ENCODE measurements at places on chromosomes 5 and 9.
A peak's percentile ranks its signal among the peaks of the same experiment; 100 is the strongest.

DNA sequence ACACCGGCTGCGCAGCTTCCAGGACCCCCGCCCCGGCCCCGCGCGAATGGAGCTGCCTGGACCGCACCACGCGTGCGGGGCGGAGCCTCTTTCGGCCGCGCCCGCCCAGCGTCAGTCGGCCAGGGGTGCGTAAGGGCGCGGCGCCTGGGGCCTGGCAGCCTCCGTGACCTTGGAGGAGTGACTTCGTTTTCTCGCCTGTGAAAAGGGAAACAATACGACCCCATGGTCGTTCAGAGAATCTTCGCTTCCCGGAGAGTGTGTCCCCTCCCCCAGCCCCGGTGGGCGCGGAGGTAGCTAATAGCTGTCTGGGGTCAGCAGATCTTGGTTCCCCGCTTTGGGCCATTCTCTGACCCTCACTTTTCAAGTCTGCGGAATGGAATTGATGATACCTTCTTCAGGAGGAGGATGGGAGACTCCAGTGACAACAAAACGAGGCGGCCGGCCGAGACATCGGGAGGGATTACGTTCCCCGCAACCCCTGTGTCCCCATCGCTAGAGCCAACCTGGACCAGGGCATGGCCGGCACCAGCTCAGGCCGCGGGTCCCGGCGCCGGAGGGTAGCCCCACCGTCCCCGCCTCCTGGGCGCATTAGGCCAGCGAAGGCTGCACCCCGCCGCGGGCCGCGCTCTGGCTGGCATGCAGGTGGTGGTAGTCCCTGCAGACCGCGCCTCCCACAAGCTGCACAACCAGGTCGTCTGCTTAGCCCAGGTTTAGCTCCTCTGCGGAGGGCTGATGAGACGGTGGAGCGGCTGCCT, 5.5 kb upstream of the CDHR2 start:
- peak; percentile 33 for DNase-seq

DNA sequence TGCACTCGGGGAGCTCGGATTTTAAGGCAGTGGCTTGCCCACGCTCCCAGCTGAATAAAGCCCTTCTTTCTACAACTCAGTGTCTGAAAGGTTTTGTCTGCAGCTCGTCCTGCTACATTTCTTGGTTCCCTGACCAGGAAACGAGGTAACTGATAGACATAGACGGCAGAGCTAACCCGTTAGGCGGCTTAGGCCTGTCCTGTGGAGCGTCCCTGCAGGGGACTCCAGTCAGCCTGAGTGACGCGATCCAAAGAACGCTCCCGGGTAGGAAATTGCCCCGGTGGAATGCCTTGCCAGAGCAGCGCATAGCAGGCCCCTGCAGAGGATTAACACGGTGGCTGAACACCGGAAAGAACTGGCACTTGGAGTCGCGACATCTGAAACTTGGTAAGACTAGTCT, 1.8 kb upstream of the SELENOP start:
- no peak for DNase-seq

DNA sequence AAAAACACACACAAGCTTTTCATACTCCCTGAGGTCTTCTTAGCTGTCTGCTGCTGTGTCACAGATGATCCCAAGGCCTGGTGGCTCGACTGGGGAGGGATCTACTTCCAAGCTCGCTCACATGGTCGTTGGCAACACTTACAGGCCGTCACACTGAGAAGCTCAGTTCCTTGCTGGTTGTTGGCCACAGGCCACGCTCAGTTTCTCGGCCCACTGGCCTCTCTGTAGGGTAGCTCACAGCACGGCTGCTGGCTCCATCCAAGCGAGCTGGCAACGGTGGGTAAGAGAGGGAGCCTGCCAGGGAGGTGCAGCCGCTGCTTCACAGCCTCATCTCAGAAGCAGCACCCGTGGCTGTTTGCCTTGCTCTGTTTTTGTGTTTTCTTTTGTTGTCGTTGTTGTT, 43.8 kb upstream of the GFPT2 start:
- no peak for DNase-seq

- DNase-seq: peak; percentile 24
Observed at GRCh38 chr9:89576404-89576839, 28.4 kb upstream of the GADD45G start.

DNA sequence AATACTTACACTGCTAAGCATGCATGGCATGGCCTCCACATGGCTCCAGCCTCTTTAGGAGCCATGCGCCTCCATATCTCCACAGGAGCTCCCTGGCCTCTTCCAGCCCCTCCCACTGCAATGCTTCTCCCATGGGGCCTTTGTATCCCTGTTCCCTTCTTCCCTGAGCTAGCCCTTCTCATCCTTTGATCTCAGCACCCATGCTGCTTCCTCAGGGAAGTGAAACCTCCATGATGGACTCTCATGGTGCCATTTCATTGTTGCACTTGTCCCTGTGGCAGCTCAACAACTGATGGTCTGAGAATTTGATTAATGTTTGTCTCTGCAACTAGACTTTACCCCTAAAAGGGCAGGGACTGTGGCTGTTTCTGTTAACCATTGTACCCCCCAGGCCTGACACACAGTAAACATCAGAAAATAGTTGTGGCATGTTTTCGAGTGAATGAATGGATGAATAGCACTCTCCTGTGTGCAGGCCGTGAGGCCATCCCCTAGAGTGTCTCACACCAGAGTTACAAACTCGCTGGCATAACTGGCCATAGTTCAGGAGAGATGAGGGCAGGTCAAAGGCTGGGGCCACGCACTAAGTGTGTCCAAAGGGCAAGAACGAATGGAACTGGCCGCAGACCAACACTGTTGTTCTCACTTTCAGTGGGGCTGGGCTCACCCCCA, 6.6 kb downstream of the IDNK start:
- no peak for DNase-seq

DNA sequence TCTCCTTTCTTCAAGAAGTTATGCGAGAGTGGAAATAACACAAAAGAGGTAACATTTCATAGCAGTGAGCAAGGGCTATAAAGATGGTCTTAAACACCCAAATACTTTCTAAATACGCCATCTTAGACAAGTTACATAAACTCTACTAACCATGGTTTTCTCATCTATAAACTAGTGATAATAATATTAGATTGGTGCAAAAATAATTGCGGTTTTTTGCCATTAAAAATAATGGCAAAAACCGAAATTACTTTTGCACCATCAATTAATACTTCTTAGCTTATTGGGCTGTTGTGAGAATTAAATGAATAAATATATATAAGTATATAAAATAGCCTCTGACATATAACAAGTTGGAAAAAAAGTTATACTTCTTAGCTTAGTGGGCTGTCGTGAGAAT, 23.7 kb downstream of the GABRA6 start:
- no peak for DNase-seq

- DNase-seq: no peak
Observed at GRCh38 chr5:139637438-139638089, 10.6 kb upstream of the CXXC5 start.

DNA sequence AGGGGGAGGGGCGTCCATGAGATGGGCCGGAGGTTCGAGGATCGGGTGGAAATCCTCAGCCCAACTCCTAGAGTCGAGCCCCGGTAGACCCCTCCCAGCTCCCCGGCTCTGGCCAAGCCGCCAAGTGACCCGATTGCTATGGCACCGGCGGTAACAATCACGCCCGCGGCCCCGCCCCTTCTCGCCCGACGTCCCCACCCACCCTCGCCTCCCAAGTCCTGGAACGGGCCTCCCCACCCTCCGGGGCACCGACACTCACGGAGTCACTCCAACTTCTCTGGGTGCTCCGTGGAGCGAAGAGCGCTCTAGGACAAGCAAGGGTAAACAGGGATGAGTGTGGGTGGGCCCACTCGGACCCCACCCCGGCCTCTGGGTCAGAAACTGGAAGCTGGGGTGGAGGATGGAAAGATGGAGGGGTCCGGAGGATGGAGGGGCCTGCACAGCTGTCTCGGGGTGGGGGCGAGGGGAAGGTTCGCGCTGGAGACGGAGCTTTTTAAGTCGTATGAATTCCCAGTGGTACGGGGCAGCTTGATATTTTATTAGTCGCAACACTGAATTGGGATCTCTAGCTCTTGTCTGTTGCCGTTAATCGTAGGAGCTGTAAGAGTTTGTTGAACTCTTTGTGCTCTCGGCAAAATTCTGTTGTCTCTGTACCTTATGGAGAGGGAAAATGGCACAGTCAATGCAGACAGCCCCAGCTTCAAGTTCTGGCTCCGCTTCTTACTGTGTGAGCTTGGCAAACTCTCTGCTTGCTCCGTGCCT, at the start of gene SPACA9:
SPACA9 (plus strand) TSS at position 204 of the 762 bp plus-strand sequence. CDS start 5,050 bp downstream, outside the sequence.
- DNase-seq: peak; percentile 8

- peak; percentile 2 for DNase-seq
Observed at GRCh38 chr5:53407373-53407772, 73.1 kb upstream of the FST start.

DNA sequence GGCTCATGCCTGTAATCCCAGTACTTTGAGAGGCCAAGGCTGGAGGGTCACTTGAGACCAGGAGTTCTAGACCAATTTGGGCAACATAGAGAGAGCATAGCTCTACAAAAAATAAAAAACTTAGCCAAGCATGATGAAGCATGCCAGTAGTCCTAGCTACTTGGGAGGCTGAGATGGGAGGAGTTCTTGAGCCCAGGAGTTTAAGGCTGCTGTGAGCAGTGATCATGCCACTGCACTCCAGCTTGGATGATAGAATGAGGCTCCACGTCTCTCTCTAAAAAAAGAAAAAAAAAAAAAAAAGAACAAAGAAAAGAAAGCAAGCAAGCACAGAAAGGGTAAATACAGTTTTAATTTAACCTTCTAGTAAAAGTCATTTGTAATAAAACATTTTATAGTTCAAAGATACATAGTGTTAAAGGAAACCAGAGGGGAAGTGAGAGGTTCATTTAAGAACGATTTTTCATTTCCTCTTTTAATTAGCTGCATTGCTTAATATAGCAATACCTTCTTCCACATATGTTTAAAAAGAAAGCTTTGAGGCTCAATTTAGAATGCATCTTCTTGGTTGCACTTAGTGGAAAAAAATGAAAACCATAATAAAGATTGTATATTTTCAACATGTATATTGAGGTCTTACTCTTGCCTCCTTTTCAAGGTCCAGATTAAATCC, 14.9 kb downstream of the GAPT start:
- no peak for DNase-seq

GRCh38 chr9:112725961-112726360, 8.0 kb upstream of the INIP start:
- no peak for DNase-seq

All from kidney glomerular epithelial cell (primary cell).